Stomach (tissue), 19 donors: ENCODE measurements at places on chromosomes 1 and 21. TPM values are rescaled to one million over a fixed set of nuclear protein-coding genes. Genes with fewer than 3 reads are reported as not detected.

DNA sequence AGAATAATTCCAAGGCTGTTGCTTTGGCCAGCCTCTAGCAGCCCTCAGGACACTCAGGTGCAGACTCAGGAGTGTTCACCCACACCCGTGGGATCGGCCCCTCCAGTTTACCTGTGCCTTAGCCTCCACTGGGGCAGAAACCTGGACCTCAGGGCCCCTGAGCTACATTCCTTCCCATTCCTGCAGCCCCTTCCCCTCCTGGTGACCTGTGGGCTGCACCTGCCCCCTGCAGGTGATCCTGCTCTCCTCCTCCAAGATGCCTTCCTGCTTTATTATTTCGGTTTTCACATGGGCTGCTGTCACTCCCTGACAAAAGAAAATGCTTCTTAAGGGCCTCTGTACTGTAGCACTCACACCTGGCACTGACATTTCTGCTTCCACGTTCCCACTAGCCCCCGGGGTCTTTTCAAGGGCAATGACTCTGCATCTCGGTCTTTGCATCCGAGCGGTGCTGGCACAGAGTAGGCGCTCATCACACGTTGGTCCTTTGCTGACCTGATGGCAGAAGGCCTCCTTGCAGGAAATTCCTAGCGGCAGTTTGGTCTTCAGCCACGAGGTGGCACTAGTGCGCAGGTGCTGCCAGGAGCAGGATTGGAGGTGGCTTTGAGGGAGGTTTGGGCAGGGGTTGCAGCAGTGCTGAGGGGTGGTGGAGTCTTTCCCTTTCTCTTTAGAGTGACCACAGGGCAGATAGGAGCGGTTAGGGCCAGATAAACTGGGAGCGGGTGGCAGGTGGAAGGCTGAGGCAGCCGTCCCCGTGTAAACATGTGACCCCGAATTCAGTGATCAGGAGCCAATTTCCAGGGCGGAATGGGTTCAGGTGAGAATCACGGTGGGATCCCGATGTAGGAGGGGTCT is 25.3 kb upstream of the ETV3 start:
- DNase-seq, result peak; percentile 87

GRCh38 chr1:243473227-243474135 is 217.6 kb downstream of the SDCCAG8 start:
- DNase-seq, result no peak

- DNase-seq, result no peak
Observed at GRCh38 chr21:37041706-37042271, 31.1 kb downstream of the PIGP start.

DNA sequence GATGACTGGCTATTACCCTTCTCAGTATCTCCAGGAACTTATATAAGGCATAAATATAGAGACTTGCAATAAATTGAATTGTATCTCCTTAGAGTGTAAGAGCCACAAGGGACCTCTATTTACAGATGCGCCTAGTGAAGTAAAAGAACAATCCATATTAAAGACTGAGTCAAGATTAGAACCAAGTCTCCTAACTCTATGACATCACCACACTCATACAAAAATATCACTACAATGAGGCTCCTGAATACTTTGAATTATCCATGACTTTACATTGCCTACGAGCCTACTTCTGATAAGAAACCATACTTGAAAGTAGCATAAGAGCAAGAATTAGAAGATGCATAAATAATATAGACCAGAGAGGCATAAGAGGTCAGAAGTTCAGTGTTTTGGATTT is 18.8 kb downstream of the DPYD start:
- DNase-seq, result no peak

- DNase-seq, result no peak
Observed at GRCh38 chr1:43659212-43660166, 9.5 kb downstream of the KDM4A start.

- DNase-seq, result no peak
Observed at GRCh38 chr1:162250004-162250730, 126.5 kb downstream of the SPATA46 start.

DNA sequence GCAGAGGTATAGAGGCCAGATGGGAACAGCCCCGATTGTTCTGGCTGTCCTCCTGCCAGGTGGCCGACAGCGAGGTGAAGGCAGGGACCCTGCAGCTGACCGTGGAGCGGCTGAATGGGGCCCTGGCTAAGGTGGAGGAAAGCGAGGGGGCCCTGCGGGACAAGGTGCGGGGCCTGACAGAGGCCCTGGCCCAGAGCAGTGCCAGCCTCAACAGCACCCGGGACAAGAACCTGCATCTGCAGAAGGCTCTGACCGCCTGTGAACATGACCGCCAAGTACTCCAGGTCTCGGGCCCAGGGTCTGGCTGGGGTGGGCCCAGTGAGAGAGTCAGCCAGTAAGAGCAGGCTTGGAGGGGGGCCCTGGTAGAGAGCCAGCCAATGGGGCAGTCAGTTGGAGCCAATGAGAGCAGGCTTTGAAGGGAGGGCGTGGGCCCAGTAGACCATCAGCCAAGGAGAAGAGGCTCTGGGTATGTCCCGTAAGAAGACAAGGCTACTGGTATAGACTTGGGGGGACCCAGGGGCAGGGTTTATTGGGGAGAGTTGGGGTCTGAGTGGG is 11.3 kb downstream of the MFAP2 start:
- DNase-seq, result no peak

DNA sequence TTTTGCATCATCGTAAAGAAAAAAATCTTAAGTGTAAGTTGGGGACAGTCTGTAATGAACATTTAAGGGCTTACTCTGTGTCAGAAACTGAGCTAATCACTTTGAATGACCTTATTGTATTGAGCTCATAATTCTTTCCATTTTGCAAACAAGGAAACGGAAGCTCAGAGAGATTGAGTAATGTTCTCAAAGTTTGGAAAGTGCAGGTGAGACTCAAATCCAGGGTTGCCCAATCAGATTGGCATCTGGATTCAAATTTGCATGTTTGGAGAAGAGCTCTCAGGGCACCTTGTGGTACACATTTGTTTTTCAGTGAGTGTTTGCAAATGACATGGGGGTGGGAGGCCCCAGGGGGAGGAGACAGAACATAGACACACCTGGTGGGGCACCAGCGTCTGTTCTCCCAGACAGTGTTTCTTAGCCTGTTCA is 8.0 kb downstream of the ALPL start:
- DNase-seq, result no peak

DNA sequence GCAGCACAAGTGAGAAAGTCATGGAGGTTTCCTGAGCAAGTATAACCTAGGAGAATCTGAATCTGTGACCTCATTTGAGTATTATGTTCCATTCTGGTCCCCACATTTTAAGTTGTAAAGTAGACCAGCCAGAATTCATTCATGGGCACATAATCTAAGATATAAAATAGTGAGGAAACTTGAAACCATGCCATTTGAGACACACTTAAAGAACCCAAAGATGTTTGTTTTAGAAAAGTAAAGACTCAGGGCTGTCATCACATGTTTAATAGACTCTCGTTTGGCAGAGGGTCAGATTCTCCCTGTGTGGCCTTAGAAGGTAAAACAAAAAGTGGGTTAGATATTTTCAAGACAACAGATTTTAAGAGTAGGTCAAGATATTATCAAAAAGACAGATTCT is 6.4 kb downstream of the SZT2 start:
- no peak for DNase-seq

DNA sequence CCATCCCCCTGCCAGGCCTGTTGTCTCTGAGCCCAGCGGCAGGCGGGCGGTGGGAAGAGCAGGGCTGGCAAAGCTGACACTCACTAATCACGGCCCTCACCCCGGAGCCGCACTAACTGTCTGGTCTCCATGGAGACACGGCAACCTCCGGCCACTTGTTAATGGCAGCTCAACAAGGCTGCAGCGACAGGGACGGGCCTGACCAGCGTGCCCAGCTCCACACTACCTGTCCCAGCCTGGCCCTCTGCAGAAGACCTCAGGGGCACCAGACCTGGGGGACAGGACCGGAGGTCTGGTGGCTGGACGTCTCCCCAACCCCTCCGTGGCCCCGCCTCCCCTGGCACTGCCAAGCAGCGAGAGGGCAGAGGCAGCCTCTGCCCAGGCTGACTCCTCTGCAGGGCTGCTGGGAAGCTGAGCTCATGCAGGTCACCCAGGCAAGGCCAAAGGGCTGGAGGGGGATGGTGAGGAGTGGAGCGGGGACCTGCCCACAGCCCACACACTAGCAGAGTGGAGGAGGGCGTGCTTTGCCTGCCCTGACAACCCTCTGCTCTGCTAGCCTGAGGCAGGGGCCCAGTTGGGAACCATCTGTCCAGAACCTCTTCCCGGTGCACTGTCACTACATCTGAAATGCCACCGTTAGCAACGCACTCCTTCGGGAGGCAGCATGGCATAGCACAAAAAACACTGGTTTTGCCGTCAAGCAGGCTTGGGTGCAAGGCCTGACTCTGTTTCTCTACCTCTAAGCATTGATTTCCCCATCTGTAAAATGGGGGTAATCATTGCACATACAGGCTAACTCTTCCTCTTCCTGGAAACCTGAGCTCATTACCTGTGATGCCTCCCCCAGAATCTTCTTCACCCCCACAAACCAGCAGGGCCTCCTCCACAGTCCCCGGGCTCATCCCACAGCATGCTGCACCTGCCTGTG is 29.6 kb upstream of the WASF2 start:
- DNase-seq, result peak; percentile 81

GRCh38 chr1:235749755-235750300 is 100.2 kb upstream of the GNG4 start:
- no peak for DNase-seq

GRCh38 chr1:17950728-17951127 is 156.9 kb upstream of the IGSF21 start:
- DNase-seq, result no peak

DNA sequence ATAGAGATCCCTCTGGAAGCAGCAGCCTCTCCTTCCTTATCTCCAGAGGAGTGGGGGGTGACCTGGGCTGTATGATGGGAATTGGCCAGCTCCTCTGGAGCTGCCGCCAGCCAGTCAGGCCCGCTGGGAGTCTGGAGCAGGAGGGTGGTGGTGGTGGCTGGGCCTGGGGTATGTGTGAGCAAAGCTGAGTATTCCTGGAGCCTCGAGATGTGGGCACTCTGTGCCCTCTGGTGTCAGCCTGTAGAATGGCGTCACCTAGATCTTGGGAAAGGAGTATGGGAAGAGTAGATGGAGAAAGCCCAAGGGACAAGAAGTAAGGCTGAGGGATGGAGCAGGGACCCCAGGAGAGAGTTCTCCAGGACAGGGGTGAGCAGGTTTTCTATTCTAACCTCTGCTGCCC is 16.0 kb downstream of the VANGL2 start:
- no peak for DNase-seq

- peak; percentile 29 for DNase-seq
Observed at GRCh38 chr1:91011726-91012125, 10.1 kb downstream of the ZNF644 start.

DNA sequence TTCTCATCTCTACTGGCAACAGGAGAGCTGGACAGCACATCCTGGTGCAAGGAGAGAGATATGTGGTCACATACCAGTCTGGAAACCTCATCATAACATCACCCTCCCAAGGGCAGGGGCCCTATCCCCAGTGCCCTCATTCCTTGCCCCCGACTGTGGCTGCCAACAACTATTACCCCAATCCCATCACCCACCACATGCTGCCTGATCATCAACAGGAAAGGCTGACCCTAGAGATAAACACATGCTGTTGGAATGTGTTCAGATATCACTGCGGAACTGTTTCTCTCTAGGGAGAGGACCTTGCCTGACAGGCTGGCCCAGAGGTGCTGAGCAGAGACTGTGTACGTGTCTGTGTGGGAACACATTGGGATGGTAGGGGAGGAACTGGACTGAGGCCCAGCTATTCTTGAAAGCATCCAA is 4.5 kb upstream of the INKA2 start:
- no peak for DNase-seq

The ESPN gene
- 18.0 TPM for polyA plus RNA-seq

The ACOT11 gene
- polyA plus RNA-seq, result 14.7 TPM

The RGSL1 gene
- polyA plus RNA-seq, result not detected

The FCRL5 gene
- polyA plus RNA-seq, result 1.1 TPM

The SMPDL3B gene
- 2.9 TPM for polyA plus RNA-seq

The PDXK gene
- 53.1 TPM for polyA plus RNA-seq
